ENCODE measurements at places on chromosomes 12 and 14. TPM values are rescaled to one million over a fixed set of nuclear protein-coding genes. Genes with fewer than 3 reads are reported as not detected.

TBC1D30 gene
- total RNA-seq, result 0.62 TPM

GPR132 gene
- total RNA-seq, result not detected

GRCh38 chr12:52327830-52328500 is 6.8 kb upstream of the KRT83 start:
- DNase-seq, result no peak

DNA sequence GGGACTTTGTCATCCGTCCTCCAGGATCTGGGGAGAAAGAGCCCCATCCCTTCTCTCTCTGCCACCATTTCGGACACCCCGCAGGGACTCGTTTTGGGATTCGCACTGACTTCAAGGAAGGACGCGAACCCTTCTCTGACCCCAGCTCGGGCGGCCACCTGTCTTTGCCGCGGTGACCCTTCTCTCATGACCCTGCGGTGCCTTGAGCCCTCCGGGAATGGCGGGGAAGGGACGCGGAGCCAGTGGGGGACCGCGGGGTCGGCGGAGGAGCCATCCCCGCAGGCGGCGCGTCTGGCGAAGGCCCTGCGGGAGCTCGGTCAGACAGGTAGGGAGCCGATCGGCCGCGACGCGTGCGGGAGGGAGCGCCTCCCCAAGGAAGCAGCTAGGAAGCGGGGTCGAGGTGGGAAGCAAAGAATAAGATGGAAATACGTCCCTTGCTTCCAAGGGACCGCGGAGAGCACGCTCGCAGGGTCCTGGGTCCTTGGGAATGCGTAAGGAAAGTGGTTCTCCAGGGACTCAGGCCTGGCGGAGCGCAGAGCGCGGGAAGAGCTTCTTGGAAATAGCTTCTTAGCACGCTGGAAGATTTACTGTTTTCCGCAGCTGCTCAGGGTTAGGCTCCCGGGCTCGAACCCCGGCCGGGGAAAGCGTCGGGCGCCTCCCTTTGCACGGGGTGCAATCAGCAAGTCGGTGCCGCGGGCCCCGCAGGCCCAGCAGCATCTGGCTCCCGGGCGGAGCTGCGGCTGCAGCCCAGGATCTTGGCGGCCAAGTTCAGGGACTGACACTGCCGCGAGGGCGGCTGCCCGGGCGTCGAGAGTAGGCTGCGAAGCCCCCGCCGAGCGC is 457 bp downstream of the SOCS2 start:
- DNase-seq, result peak; percentile 70

GRCh38 chr12:109209082-109209481 is 92.7 kb downstream of the ACACB start:
- no peak for DNase-seq
